Activated CD4-positive, CD25-positive, alpha-beta regulatory T cell (primary cell): ENCODE measurements at places on chromosomes 6 and 20.

- no peak for DNase-seq
Measured at GRCh38 chr6:158334534-158334933, 22.3 kb downstream of the TULP4 start.

DNA sequence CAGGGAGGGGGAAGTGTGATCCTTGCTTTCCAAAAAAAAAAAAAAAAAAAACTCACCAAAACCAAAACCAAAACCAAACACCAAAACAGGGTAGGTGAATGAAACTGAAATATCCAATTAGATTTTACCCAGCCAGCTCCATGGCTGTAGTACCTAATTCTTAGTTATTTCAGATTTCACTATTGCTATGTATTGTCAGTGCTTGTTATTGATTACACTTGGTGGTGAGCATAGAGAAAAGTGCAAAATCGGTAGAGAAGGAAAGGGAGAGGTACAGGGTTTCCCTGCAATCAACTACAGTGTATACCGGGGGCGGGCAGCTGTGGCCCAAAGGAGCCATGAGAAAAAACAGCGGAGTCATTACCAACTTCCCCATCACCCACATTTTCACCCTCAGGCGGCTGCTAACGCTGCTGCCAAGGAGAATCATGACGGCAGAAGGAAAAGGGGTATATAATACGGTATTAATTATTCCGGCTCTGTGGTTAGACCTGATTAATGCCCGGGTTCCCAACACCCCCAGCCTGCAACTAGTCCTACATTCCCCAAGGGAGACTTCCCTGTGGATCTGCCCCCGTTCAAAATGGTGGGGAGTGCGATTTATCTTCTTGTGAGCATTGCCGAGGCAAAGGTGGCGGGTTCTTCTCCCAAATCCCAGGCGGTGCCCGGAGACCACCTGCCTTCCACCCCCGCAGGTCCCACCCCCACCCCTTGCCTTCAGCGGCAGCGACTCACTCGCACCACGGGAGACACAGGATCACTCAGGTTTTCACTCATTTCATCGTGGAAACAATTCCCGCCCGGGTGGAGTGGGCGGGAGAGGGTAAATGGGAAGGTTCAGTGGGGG, at the start of gene C6orf62:
Gene C6orf62, minus strand, starts transcription at position 30 of the 847 bp plus-strand sequence. CDS start 486 bp downstream, outside the sequence.
- DNase-seq: peak; percentile 16

GRCh38 chr6:143283887-143284645, 166.4 kb downstream of the ADAT2 start:
- DNase-seq: no peak

GRCh38 chr20:59802471-59803221, 130.8 kb downstream of the SYCP2 start:
- no peak for DNase-seq

- no peak for DNase-seq
Measured at GRCh38 chr6:45075246-45075645, 252.9 kb upstream of the RUNX2 start.

GRCh38 chr20:24436160-24436559, 33.3 kb upstream of the SYNDIG1 start:
- no peak for DNase-seq

DNA sequence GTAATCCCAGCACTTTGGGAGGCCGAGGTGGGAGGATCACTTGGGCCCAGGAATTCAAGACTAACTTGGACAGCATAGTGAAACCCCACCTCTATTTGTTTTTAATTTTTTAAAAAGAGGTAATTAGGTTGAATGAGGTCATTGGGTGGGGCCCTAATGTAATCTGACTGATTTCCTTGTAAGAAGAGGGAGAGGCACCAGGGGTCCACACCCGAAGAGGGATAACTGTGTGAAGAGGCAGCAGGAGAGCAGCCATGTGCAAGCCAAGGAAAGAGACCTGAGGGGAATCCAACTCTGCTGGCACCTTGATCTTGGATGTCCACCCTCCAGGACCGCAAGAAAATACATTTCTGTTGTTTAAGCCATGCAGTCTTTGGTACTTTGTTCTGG, 63.4 kb downstream of the QRSL1 start:
- DNase-seq: no peak

GRCh38 chr6:20574355-20574754, 40.1 kb downstream of the CDKAL1 start:
- no peak for DNase-seq

DNA sequence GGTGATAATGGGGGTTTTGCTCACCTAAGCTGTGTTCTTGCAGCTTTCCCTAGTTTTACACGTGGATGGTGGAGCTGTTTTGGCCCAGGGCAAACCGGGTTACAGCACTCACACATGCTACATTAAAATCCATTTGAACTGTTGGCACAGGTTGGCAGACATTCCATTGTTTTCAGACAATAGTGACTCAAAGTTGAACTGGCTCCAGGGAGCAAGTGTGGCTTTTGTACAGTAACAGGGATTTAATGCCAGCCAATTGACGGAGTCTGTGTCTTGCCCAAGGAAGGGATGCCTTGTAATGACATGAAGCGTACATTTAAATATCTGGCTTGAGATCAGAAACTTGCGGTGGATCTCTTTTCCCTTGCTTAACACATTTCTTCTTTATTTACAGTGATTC, 183.1 kb downstream of the DTNBP1 start:
- no peak for DNase-seq

DNA sequence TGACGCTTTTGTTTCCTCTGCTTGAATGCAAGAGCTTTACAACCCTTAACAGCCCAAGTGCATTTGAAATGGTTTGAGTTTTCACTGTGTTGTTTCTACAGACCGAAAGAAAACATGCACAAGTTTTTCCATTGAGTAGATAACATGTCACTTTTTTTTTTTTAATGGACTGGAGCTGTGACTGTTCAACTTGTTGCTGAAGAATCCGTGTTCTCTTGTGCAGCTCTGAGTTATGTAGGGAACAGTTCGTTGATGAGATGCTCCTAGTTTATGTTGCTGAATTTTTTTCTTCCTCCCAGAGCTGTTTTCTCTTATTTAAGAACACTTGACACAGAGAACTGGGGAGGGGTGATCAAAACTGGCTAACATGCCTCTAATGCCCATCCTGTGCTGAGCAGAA, 89.3 kb downstream of the DTD1 start:
- DNase-seq: no peak

GRCh38 chr20:59730722-59731121, 126.4 kb downstream of the PHACTR3 start:
- DNase-seq: no peak

- no peak for DNase-seq
Measured at GRCh38 chr20:8443464-8444072, 311.5 kb downstream of the PLCB1 start.

DNA sequence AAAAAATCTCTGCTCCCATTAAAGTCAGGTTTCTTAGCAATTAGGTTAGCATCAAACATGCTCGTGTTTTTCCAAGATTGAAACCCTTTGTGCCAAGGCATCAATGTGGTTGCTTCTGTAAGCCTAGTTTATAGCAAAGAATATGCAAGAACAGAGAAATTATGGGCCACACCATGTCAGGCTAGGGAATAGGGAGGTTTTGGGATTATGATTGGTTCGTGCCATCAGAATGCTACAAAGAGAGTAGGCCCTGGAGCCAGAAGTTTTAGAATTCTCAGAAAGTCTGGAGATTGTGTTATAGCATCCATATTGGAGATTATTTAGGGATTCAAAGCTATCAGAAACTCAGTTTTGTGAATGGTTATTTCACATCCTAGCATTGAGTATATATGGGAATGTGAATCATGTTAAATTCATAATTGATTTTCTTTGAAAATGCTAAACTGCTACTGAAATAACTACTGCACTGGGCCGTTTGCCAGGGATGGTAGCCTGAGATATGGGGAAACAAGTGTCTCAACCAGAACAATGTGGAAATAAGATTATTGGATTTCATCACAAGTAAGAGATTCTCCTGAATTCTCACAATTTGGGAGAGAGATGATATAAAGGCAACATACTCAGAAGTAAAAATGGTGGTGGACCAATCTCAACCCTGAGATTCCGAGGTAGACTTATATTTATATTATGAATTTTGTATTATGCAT, 45.3 kb downstream of the ZNF292 start:
- no peak for DNase-seq
